ENCODE measurements at places on chromosomes 3 and 15. TPM values are rescaled to one million over a fixed set of nuclear protein-coding genes. Genes with fewer than 3 reads are reported as not detected.

DNA sequence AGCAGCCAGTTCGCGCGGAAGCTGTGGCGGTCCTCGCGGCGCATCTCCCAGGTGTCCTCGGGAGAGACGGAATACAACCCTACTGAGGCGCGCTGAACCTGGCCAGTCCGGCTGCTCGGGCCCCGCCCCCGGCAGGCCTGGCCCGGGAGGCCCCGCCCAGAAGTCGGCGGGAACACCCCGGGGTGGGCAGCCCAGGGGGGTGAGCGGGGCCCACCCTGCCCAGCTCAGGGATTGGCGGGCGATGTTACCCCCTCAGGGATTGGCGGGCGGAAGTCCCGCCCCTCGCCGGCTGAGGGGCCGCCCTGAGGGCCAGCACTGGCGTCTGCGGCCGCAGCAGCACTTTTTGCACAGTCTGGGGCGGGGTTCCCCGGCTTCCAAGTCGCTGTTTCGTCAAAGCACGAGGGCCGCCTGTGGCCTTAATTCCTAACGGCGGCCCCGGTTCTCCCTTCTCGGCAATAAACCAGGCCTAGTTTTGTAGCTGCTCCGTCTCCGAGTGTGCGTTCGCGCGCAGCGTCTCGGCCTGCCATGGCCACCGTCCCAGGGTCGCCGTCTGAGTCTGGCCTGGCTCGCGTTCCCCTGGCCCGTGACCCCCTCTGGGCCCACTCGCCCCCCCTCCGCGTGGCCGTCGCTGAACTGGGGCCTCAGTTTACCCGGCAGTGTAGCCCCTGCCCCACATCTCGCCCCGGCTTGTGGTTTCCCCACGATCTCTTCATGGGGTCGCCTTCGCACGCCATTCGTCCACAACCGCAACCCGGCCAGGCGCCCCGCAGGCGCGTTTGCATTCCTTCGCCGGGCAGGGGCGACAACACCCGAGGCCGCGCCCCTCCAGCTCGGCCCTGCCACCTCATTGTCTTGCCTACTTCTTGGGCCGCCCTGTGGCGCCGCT, 30.0 kb downstream of the NBEAL2 start:
- peak; percentile 95 for DNase-seq

DNA sequence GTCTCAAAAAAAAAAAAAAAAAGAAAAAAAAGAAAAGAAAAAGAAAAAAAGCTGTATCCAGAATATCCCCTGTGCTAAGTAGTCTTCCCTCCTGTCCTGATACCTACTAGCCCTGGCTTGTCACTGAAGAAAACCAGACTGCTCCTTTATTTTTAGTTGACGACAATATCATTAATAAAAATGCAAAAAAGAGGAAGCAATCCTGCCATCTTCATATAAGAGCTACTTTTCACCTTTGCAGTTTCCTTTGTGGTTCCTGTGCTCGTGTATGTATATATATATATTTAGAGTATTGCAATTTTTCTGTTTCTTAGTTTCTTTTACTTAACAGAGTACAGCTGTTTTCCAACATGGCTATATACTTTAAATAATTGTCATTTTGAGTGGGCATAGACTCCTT, 13.6 kb downstream of the C3orf20 start:
- no peak for DNase-seq

DNA sequence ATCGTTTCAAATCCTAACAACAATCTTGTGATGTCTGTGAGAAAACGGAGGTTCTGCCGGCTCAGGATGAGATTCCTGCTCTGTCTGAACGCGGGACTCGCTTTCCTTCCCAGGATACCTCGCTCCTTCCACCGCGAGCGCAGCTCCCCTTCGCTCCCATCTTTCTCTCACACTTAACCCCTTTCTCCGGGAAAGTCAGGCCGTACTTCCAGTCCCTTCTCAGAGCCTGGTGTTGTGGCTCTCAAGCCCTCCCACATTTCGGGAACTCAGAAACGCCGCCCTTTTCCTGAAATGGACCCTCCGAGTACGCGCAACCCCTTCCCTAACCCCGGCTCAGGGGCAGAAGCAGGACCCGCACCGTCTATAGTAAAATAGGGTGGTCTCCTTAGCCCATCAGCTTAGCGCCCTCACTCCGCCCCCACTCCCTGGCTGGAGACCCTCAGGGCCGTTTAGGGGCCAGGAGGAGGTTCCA, 378 bp upstream of the FEM1B start:
- DNase-seq, result no peak

DNA sequence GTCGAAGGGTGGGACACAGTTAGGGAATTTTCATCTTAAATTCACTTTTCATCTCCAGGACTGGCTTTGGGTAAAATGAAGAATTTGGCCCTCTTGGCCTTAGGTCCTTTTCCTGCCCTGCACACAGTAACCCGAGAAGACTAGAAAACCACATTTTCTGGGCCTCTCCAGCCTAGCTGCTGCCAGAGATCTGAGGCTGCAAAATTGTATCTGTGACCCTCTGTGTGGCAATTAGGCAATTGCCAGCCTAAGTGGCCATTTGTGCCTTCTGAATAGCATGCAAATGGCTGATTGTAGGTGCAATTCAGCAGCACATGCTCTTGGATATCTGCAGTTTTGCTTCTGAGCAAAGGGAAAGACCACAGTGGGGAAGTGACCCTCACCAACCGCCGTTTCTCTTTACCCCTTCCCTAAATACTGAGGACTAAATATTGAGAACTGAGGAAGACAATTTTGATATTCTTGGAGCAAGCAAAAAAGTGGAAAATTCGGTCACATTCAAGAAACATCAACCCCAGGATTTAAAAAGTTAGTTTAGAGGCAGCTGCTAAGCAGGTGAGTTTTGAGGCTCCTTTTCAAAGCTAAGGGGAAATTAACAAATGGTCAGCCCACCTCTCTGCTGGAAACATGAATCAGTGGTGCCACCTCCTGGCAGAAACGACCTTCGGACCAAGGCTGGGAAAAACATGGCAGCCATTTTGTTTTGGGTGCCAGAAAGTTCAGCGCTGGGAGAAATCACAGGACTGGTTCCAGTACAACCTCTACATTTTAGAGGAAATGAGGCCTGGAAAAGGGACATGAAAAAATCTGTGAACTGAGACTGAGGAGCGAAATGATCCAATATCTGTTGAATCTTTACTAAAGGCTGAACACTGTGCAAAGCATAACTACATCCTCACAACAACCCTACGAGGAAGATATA, 56.6 kb upstream of the PRTG start:
- DNase-seq, result peak; percentile 93

The TMEM207 gene
- total RNA-seq, result not detected

DNA sequence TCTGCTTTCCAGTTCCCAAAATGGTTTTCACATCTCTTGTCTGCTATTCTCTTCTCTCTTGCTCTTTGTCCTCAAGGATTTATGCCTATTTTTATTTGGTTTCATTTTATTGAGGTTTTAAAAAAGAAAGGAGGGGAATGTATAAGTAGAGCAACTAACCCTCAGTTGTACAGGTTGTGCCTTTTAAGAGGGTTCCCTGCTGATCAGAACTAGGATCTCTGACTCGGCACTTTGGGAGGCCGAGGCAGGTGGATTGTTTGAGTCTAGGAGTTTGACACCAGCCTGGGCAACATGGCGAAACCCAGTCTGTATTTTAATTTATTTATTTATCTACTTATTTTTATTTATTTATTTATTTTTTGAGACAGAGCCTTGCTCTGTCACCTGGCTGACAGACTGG, 123.6 kb downstream of the ZNF609 start:
- no peak for DNase-seq

The ZKSCAN7 gene
- total RNA-seq, result 15.5 TPM

The MORC1 gene
- total RNA-seq, result not detected

The TMEM212 gene
- total RNA-seq, result not detected

The HRG gene
- total RNA-seq, result not detected

The KBTBD12 gene
- total RNA-seq, result 0.24 TPM

DNA sequence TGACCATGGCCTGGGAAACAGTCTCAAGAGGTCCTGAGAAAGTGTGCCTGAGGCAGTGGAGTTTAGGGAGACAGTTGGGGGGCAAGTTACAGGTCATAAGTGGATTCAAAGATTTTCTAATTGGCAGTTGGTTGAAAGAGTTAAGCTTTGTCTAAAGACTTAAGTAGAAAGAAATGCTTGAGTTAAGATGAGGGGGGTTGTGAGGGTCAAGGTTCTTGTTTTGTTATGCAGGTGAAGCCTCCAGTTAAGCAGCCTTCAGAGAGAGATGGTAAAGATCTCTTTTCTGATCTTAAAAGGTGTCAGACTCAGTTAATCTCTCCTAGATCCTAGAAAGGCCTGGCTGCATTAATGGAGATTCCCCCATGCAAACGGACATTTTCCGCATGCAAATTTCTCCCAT, 356.3 kb upstream of the C2CD4B start:
- DNase-seq, result peak; percentile 54

The GALNT15 gene
- 0.23 TPM for total RNA-seq
